ENCODE measurements at places on chromosomes 5 and 9.

GRCh38 chr9:134855900-134856377 is 24.7 kb upstream of the FCN2 start:
- no peak for DNase-seq

- DNase-seq = no peak
These were observed 162.5 kb downstream of the HSPA4 start for GRCh38 chr5:133214153-133214820.

- no peak for DNase-seq
These were observed 142.4 kb downstream of the MAPKAP1 start for GRCh38 chr9:125564631-125565030.

DNA sequence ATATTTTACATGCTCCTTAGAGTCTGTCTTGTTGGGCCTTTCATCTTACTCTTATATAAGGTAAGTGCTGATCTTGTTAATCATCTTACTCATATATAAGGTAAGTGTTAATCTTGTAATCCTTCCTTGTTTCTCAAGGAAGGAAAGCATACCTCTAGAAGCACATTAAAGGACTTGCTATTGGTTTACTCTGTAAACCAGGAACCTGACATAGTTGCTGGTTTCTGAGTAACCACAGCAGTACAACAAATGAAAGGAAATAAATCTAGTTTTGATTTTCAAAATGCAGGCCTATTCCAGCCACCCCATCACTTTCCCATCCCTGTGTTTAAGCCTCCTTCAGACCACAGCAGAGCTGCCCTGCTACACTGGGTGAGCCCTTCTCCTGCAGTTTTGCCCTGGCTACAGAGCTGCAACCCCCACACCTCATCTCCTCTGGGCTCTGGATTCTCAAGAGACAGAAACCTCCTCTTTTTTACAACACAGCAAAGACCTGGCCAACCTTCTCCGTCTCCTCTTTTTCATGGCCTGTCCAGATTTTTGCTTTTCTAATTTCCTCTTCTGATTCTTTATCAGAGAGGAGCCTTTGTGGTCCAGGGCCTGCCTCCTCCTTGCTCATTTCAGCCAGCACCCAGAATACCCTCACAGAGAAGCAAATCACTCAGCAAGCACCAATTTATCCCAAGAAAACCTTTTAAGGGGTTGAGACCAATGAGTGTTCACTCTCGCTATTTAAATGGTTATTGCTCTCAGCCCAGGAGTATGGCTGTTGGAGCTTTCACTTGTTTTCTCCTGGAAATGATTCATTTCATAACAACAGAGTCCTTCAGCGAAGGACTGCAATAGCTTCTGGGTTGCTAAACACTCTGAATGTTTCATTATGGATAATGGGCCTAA is 103.2 kb downstream of the FSTL4 start:
- no peak for DNase-seq

DNA sequence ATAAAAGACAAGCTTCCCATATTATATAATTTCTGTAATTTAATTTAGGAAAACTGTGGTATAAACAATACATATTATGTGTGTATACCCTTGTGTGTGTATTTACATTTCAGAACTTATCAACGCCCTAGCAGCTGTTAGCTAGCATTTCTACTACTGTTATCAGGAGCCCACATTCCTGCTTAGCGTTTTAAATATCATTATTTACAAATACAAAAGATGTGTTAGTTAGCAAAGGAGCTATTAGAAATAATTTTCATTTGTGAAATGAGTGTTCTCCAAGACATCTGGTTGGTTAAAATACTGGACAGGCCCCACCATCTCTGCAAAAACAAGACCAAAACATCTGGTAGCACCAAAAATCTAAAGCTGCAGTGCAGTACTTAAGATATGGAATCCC is 48.0 kb downstream of the EPB41L4A start:
- no peak for DNase-seq

GRCh38 chr5:73542020-73542419 is 23.4 kb downstream of the ANKRA2 start:
- DNase-seq = no peak

DNA sequence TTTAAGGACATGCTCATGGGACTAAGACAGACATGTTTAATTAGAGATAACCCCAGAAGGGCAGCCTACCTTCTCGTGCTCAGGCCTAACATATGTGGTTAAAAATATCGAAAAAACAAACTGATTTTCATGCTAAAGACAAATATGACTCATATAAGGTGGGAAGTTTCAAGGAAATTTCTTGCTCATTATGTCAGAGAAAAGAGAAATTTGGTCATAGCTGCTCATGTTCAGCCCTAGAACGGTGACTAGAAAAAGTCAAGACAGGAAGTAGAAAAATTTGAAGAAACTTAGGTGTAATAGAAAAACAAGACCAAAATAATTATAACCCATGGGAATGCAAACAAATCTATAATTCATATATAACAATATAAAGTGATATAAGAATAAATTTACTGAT is 120.6 kb downstream of the PRDM9 start:
- DNase-seq = no peak
